Metanephros (tissue), 2 donors: ENCODE measurements at places on chromosomes 4 and X. TPM values are rescaled to one million over a fixed set of nuclear protein-coding genes. Genes with fewer than 3 reads are reported as not detected.

The CABS1 gene
- total RNA-seq: not detected

The BEND2 gene
- not detected for total RNA-seq

The NEK1 gene
- 15.8 TPM for total RNA-seq

The CXCL5 gene
- total RNA-seq: 0.12 TPM

The PITX2 gene
- total RNA-seq: 8.8 TPM

The TET2 gene
- 36.5 TPM for total RNA-seq

The NFKB1 gene
- 31.0 TPM for total RNA-seq

The DSPP gene
- not detected for total RNA-seq

The RWDD4 gene
- 26.9 TPM for total RNA-seq

The PCSK1N gene
- 38.5 TPM for total RNA-seq

The DRD5 gene
- 1.2 TPM for total RNA-seq

The SLC10A6 gene
- 0.53 TPM for total RNA-seq

The HSD17B13 gene
- total RNA-seq: 0.12 TPM

The MAGEC3 gene
- total RNA-seq: not detected

The CFP gene
- 6.4 TPM for total RNA-seq

The USP17L12 gene
- not detected for total RNA-seq

The NUDT10 gene
- total RNA-seq: 7.3 TPM

The C4orf51 gene
- total RNA-seq: not detected

The PAK3 gene
- 4.3 TPM for total RNA-seq

The TRIM2 gene
- total RNA-seq: 113 TPM

The MCTS1 gene
- 19.9 TPM for total RNA-seq

The HSFX3 gene
- not detected for total RNA-seq

The MND1 gene
- total RNA-seq: 4.4 TPM

The ZDHHC15 gene
- total RNA-seq: 5.1 TPM

The SPATA4 gene
- 0.88 TPM for total RNA-seq

The NXF2 gene
- not detected for total RNA-seq

The UGT2B15 gene
- total RNA-seq: not detected

The MAGEB10 gene
- total RNA-seq: not detected

The COL25A1 gene
- total RNA-seq: 27.4 TPM

The TMEM271 gene
- 0.06 TPM for total RNA-seq

The RHOXF1 gene
- 0.47 TPM for total RNA-seq

The LDB2 gene
- total RNA-seq: 225 TPM

The XAGE2 gene
- not detected for total RNA-seq

The EGFL6 gene
- 20.2 TPM for total RNA-seq

The KDR gene
- total RNA-seq: 67.2 TPM

The SLITRK4 gene
- total RNA-seq: 12.3 TPM

The TBC1D1 gene
- 186 TPM for total RNA-seq

The TRIML2 gene
- total RNA-seq: not detected

The FGF13 gene
- total RNA-seq: 27.5 TPM

The MAMLD1 gene
- total RNA-seq: 5.3 TPM

The KIT gene
- total RNA-seq: 15.1 TPM

The NRK gene
- 39.6 TPM for total RNA-seq

The MID1 gene
- 34.6 TPM for total RNA-seq

The RAB41 gene
- not detected for total RNA-seq

The ODAM gene
- 0.29 TPM for total RNA-seq

The RASSF6 gene
- 5.3 TPM for total RNA-seq
